ENCODE measurements at places on chromosomes 16 and 17.

DNA sequence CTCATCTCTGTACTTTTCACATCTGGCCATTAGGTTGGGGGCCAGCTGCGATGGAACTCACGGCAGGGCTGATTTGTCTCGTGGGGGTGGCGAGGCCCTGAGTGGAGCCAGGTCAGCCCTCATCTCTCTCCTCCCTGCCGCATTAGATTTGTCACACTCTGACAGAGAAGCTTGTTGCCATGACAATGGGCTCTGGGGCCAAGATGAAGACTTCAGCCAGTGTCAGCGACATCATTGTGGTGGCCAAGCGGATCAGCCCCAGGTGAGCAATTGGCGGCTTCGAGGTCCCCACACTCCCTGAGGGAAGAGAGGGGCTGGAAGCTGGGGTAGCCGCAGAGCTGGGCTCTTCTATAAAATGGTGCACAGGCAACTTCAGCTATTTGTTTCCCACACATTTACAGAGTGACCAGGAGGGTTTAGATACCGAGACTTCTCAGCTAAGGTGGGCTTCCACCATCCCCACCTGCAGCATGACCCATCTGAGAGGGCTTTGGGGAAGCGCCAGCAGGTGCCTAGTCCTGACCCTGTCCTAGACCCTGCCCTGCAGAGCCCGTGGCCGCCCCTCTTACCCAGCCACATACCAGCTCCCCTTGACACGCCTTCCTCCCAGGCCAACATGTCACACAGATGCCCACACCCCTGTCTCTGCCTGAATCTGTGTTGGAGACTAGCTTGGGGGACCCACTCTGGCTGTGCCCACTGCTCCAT is 8.4 kb downstream of the TMEM98 start:
- DNase-seq, result no peak

GRCh38 chr17:65749479-65749878 is 188.0 kb upstream of the AXIN2 start:
- DNase-seq, result no peak

DNA sequence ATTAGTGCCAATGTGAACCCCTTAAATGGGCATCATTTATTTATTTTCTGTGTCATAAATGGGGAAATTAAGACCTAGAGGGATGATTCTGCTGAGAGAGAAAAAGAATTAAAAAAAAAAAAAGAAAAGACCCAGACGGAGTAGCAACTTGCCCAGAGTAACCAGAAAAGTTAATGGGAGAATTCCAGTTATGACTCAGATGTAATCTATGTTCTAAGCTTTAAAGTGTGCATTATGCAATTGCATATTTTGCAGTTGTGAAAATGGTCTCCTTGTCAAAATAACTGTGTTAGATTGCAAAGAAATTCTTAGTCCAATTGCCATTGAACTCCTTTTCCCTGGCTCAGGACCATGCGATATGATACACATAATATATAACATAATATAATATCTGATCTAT is 38.6 kb upstream of the TBX2 start:
- DNase-seq, result no peak

DNA sequence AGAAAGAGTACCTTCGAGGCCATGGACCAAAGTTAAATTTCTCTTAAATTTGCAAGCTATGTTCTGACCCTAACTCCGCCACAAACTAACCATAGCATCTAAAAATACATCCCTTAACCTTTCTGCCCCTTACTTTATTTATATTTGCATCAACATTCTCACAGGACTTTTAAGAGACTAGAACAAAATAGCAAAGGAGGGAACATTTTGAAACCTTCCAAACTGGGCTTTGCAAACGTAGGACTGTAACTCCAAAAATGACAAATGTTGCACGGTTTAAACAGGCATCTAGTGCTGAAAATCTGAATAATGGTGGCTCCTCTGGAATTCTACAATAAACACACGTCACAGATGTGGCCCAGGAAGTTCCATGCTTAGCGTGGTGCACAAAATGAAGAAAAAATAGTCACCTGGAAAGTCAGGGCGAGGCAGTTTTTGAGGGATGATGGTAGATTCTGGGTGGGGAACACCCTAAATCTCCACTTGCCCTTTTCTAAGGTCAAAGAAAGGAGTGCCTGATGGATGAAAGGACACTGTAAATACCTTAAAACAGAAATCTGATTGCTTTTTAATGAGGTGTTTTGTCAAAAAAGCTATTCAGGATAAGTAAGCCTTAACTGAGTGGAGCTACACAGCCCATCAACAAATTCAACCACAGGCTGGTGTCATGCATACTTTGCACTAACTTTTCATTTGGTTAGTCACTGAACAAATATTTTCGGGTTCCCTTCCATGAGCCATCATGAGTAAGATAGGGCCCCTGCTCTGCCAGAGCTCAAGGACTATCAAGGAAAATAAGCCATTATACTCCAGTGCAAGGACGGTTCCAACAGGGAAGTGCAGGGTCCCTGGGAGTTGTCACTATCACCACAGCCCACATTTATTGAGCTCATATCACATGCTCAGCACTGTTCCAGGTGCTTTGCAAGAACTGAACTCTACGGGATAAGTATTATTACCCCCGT is 21.2 kb downstream of the ARHGAP17 start:
- DNase-seq, result no peak

DNA sequence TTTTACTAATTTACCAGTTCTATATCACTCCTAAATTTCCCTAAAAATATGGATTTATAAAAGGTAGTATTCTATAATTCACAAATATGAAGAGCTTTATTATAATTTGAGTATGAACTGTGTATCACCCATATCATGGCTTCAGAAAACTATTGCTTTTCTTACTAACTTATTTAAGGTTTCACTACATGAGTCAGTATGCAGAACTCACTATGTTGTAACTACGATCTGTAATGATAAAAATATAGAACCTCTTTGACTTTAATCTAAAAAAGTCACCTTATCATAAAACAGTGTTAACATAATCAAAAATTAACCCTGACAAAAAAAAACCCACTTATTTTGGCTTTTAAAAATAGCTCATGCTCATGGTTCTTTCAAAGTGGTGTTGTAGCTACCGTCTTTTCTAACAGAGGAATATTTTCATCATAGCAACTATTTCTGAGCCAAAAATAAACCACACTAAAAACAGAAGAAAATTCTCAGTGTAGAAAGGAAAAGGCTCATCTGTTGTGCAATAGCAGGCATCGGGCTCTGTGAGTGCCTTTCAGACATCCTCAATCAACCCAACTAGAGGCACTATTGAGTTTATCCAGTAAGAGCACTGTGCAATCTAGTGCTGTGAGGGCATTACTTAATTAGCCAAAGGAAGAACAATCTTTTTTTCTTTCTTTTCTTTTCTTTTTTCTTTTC is 42.1 kb downstream of the ITGAM start:
- DNase-seq, result no peak

- DNase-seq, result no peak
Observed at GRCh38 chr17:31556969-31557645, 165.6 kb downstream of the RAB11FIP4 start.

DNA sequence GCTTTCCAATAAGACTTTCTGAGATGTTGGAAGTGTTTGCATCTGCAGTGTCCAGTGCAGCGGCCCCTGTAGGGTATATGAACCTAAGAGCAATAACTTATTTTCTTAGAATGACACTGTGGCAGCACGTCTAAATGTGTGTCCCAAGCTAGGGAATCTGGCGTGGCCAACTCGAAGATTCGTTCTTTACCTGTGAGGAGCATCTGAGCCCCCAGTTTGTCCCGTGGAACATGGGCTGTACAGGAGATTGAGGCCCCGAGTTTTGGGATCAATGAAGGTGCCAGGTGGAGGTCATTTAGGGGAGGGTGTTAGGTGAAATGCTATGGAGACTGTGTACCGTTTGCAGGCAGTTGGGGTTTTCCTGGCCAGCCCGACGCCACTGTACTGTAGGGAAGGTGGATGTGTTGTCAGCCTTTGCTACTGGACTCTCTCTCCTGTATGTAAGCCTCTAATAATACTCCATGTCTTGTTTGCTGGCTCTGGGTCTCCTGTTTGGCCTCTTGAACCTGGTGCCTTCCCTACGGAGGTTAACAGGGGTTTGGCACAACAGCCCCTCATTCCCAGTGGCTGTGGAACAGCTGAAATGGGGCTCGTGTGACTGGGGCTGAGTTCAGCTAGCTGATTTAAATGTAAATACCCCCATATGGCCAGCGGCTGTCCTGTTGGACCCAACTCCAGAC is 45.5 kb upstream of the SDK2 start:
- DNase-seq, result no peak

GRCh38 chr16:11561454-11561805 is 25.3 kb downstream of the LITAF start:
- no peak for DNase-seq

DNA sequence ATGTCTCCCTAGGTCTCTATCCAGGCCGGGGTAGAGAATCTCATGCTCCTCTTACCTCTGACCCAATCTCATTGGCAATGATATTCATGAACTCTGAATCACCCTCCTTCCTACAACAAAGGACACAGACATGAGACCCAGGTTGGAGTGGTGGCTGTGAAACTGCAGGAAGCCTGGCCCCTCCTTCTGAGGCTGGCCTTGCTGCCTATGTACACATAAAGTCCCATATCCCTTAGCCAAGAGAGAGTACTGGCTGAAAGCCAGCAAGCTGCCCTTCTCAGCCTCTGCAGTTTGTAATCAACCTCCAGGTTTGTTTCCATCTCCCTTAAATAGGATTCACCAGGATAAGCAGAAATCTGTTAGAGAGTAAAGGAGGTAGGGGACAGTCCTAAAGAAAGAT is 10.6 kb downstream of the AARSD1 start:
- DNase-seq, result no peak

- DNase-seq, result no peak
Observed at GRCh38 chr17:71975331-71975801, 145.5 kb upstream of the SOX9 start.

DNA sequence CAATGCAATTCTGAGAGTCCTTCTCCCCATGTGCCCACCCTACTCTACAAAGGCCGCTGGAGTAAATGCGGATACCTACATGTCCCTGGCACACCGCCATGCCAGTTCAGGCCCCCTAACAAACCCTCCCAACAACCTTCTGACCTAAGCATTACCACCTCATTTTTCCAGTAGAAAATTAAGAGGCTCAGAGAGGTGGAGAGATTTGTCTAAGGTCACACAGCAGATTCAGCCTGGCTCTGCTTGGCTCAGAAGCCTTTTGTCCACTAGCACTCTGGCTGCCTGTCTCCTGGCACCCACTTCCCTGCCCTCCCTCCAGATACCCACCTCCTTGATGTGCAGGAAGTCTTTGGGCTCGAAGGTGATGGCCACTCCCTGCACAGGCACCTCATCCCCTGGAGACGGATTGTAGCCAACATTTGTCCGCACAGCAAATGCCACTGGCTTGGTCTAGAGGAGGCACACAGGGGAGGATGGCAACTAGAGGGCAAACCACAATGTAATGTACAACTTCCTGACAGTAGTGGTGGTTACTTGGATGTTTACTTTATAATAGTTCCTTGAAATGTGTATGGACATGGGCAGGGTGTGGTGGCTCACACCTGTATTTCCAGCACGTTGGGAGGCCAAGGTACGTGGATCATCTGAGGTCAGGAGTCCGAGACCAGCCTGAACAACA is 10.2 kb downstream of the CACNB1 start:
- no peak for DNase-seq

DNA sequence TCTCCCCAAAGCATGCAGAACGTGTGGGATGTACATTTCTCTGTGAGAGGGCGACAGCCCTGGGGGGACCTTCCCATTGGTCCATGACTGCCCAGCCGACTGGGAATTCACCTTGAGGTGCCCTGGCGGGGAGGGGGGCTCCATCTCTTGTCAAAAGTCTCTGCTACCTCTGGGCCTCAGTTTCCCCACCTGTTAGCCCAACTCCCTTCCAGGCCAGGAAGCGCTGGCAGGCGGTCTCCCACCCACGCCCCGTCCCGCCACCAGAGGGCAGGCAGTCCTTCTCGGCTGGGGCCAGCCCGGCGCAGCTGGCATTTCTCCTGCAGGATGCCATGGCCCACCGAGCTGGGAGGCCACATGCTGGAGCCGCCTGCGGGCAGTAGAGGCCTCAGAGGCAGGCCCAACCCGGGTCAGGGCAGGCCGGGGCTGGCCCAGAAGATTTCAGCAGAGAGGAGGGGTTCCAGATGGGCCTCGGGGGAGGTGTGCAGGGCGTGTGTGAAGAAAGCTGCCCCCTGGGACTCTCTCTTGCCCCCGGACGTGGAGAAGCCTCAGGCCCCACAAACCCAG is 16.6 kb downstream of the CD7 start:
- no peak for DNase-seq

GRCh38 chr16:4690946-4691665 is 2.3 kb upstream of the NUDT16L1 start:
- DNase-seq, result no peak

DNA sequence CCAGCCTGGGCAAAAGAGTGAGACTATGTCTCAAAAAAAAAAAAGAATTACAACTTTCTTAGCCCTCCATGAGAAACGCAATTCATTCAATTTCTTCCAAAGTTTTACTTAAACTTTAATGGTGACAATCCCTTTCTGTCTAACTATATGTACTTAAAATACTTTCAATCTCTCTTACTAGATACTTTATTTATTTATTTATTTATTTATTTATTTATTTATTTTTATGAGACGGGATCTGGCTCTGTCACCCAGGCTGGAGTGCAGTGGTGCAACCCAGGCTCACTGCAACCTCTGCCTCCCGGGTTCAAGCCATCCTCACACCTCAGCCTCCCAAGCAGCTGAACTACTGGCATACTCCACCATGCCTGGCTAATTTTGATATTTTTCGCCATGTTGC is 108.1 kb downstream of the SPAG9 start:
- DNase-seq, result no peak

DNA sequence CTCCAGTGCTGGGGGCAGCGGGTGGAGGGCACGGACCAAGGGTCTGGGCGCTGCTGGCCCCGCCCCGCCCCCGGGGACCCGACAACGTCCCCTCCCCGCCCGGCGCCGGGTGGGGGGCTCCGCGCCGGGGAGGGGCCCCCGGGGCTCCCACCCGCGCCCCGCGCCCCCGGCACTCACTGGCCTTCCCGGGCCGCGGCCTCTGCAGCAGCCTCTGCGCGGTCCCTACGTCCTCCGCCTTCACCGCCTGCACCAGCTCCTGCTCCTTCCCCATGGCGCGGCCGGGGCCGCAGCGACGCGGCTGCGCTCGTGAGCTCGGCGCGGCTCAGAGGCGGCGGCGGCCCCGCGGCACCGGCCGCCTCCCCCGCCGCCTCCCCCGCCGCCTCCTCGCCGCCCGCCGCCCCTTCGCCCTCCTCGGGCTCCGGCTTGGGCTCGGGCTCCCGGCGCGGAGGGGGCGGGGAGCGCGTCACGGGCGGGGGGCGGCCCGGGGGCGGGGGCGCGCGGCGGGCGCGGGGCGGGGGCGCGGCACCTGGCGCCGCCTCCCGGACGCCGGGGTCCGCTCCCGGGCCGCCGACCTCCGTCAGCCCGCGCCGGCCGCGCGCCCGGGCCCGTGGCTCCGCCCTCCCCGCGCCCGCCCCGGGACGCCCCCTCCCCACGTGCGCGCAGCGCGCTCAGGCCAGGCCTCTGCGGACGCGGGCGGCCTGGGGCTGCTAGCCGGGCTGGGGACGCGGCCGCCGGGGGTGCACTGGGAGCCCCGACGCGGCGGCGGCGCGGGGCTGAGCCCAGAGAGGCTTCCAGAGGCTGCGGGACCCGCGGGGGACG is at the start of gene CASKIN1:
Gene CASKIN1, minus strand, starts transcription at position 444 of the 819 bp plus-strand sequence. Its CDS starts 173 bp downstream, at position 271.
- no peak for DNase-seq
